ENCODE measurements at places on chromosomes 7 and 10.

DNA sequence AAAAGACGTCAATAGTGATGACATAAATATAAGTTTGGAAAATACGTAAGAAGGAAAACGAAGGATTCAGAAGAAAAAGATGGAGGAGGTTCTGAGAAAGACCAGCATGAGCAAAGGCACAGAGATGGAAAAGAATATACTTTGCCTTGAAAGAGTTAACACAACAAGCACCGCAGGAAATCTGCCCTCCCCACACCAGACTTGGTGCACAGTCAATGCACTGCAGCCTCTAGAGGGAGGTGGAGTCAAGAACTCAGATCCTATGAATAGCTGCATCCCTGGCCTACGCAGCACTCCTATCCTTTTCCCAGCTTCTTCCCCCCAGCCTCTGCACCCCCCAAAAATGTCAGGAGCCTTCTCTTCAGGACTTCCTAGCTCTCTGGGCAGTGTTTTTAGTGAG is 1370.6 kb upstream of the LRRTM3 start:
- no peak for DNase-seq

GRCh38 chr10:8556321-8556720 is 501.8 kb downstream of the GATA3 start:
- DNase-seq = no peak

DNA sequence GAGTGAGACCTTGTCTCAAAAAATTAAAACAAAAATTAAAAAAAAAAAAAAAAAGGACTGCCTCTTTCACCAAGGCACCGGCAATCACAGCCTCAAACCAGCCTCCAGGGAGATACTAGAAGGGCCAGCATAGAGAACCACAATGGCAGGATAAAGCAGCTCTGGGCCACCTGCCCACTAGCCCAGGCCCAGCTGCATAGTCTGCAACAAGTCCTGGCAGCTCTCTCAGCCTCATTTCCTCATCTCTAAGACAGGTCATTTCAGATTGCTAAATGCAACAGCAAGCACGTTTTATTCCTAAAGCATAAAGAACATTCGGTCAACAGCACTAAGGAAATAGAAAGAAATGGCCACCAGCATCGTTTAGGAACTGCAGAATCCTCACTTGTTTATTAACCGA is 28.8 kb downstream of the XPNPEP1 start:
- peak; percentile 46 for DNase-seq

GRCh38 chr10:94645285-94645684 is 38.2 kb upstream of the CYP2C18 start:
- DNase-seq = no peak

DNA sequence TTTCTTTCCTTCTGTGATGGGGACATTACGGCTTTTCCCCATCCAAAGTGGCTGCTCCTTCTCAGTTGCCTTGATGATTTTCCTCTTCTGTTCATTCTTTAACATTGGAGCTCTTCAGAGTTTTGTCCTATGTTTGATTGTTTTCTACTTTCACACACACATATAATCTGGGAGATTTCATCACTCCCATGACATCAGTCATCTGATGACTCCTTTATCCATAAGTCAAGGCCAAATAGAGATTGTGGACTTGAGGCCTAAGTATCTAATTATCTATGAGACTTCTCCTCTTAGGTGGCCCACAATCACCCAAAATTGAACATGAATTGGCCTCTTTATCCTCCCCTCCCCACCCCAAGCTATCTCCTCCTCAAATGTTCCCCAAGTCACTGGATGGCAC is 5.3 kb upstream of the COL1A2 start:
- DNase-seq = no peak
